Dorsolateral prefrontal cortex (tissue), 122 donors: ENCODE measurements at places on chromosomes 13 and 19.

GRCh38 chr19:17963936-17964691 is 2.8 kb upstream of the KCNN1 start:
- DNase-seq: no peak

DNA sequence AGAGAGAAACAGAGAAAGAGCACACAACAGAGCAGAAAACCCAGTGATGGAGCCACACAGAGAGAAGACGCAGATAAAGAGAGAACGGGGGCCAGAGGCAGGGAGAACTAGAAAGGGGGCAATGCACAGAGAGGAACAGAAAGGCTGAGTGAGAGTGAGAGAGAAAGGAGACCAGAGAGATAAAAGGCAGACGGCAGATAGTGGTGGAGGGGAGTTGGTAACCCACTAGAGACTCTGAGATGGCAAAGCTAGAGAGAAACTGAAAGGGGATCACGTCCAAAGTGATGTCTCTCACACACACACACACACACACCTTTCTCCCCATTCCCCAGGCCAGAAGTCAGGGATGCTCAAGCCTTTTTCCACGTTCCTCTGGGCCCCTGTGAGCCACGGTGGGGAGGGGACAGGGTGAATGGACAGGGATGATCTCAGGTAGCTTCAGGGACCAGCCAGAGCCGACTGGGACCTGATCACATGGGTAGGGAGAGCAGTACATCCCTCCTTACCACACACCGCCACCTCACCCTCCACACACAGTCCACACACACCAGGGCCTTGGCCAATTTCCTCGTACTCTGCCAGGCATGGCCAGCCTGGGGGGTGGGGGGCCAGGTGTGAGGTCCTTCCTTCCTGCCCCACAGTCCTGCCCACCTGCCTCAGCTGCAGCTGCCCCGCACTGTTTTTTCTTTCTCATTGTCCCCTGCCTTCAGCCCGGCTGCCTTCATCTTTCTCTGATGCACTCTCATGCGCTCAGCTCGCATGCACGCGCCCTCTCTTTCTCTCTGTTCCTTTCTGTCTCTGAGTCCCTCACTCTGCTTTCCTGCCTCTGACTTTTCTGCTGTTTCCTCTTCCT is 22.5 kb upstream of the POU2F2 start:
- no peak for DNase-seq

GRCh38 chr13:46496086-46496485 is 56.9 kb upstream of the LRCH1 start:
- DNase-seq: no peak

GRCh38 chr19:40567040-40567749 is 9.5 kb upstream of the SHKBP1 start:
- no peak for DNase-seq

DNA sequence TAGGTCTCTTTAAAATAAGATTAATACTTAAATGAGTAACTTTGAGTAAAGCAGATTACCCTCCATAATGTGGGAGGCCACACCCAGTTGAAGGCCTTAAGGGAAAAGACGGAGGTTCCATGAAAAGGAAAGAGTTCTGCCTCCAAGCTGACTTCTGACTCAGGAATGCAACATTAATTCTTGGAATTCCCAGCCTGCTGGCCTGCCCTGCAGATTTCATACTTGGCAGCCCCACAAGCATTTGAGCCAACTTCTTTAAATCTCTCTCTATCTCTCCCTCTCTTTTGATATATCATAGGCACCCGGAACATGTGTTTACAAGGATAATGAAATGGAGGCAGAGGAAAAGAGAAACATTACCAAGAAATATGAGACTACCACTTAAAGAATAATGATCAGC is 902.3 kb upstream of the MIR17HG start:
- DNase-seq: no peak

GRCh38 chr13:107192289-107192688 is 624.4 kb upstream of the ARGLU1 start:
- no peak for DNase-seq

GRCh38 chr13:23628250-23628649 is 58.0 kb downstream of the TNFRSF19 start:
- no peak for DNase-seq

GRCh38 chr19:43957891-43958290 is 6.9 kb downstream of the ZNF221 start:
- no peak for DNase-seq

DNA sequence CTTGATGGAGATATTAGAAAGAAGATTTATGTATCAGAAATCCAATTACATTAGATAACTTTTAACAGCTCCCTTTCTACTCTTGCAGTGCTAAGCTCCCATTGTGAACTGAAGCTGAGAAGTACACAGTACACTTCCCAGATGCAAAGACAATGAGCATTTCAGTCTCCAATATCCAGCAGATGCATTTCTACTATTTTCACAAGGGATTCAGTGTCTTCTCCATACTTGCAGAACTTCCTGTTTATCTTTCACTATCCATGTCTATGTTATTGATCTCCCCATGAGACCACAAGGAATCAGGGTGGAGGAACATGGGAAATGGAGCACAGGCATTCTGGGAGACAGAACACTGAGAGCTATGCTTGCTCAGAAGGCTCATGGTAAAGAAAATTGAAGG is 207.5 kb downstream of the ENOX1 start:
- no peak for DNase-seq
